Airway epithelial cell (primary cell): ENCODE measurements at places on chromosomes 7 and 10. TPM values are rescaled to one million over a fixed set of nuclear protein-coding genes. Genes with fewer than 3 reads are reported as not detected.

The NME8 gene
- total RNA-seq: 0.07 TPM in 1 of 2 replicates, not detected in the other

The AKR1C4 gene
- not detected in 2 replicates for total RNA-seq

The AMPH gene
- total RNA-seq: not detected in 2 replicates

The TMEM196 gene
- not detected in 2 replicates for total RNA-seq

The OR2A42 gene
- not detected in 2 replicates for total RNA-seq

The FAM13C gene
- total RNA-seq: 0.42 TPM in 1 of 2 replicates, not detected in the other

The AKR1C8 gene
- total RNA-seq: not detected in 2 replicates

The CAV2 gene
- 197 and 208 TPM in 2 replicates for total RNA-seq

The PTPN20 gene
- 0.63 and 4.2 TPM in 2 replicates for total RNA-seq

The CRPPA gene
- 0.33 and 0.85 TPM in 2 replicates for total RNA-seq

The METTL27 gene
- 0.84 and 1.1 TPM in 2 replicates for total RNA-seq

The SEMA4G gene
- total RNA-seq: 1.2 and 1.9 TPM in 2 replicates

The YAE1 gene
- 12.7 and 17.3 TPM in 2 replicates for total RNA-seq

The IFIT2 gene
- total RNA-seq: 0.19 and 0.28 TPM in 2 replicates

The CHRM2 gene
- 0.14 TPM in 1 of 2 replicates, not detected in the other for total RNA-seq

The EEPD1 gene
- total RNA-seq: 0.79 and 0.85 TPM in 2 replicates

The TMEM139 gene
- 3.2 and 8.7 TPM in 2 replicates for total RNA-seq

The IQUB gene
- total RNA-seq: 0.19 and 0.21 TPM in 2 replicates

The HOXA11 gene
- total RNA-seq: not detected in 2 replicates

The MUC3A gene
- total RNA-seq: not detected in 2 replicates

The RPEL1 gene
- total RNA-seq: not detected in 2 replicates

The LOXL4 gene
- 0.14 and 0.42 TPM in 2 replicates for total RNA-seq

The DNAJB9 gene
- 10.8 and 11.4 TPM in 2 replicates for total RNA-seq

The EN2 gene
- not detected in 2 replicates for total RNA-seq

The WNT8B gene
- 0.14 TPM in 1 of 2 replicates, not detected in the other for total RNA-seq

The SLC26A3 gene
- total RNA-seq: not detected in 2 replicates

The CD36 gene
- total RNA-seq: 4.1 and 6.4 TPM in 2 replicates

The TRIL gene
- 0.14 and 0.37 TPM in 2 replicates for total RNA-seq
